ENCODE measurements at places on chromosomes 1 and 21. TPM values are rescaled to one million over a fixed set of nuclear protein-coding genes. Genes with fewer than 3 reads are reported as not detected.

DNA sequence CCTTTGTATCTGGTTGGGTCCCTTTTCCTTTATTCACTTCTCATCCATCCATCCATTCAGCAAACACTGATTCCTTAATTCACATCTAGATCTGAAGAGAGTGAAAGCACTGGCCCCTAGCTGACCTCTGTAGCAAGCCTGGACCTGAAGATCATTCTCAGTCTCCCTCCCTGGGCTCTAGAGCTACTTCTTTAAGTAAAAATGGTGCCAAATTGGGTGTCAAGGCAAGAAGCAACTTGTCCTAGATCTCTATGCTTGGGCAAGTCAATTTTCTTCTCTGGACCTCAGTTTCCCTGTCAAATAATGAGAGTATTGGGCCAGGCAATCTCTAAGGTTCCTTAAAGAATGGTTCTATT is 36.1 kb downstream of the PLXNA2 start:
- no peak for DNase-seq
- no peak overlapping the region for H3K4me3 ChIP-seq
- H3K27ac ChIP-seq = no peak overlapping the region

SPATA21 gene
- 0.80 TPM for total RNA-seq

- peak; percentile 16 for DNase-seq
- no peaks in the 10 kb centered on the region for H3K36me3 ChIP-seq
- H3K27me3 ChIP-seq = peaks cover 63% of the 10 kb centered on the region
- H3K4me3 ChIP-seq = no peak within 1 kb of the TSS
- H3K27ac ChIP-seq = no peak within 1 kb of the TSS
Measured at GRCh38 chr1:2801535-2802291, at the start of gene TTC34. Gene TTC34 (minus strand): TSS chr1:2801693. CDS start chr1:2800827, 866 bp downstream.

GRCh38 chr21:41675574-41675973 is 91.3 kb downstream of the RIPK4 start:
- no peak overlapping the region for H3K4me3 ChIP-seq
- no peak overlapping the region for H3K27ac ChIP-seq
- DNase-seq = no peak

DNA sequence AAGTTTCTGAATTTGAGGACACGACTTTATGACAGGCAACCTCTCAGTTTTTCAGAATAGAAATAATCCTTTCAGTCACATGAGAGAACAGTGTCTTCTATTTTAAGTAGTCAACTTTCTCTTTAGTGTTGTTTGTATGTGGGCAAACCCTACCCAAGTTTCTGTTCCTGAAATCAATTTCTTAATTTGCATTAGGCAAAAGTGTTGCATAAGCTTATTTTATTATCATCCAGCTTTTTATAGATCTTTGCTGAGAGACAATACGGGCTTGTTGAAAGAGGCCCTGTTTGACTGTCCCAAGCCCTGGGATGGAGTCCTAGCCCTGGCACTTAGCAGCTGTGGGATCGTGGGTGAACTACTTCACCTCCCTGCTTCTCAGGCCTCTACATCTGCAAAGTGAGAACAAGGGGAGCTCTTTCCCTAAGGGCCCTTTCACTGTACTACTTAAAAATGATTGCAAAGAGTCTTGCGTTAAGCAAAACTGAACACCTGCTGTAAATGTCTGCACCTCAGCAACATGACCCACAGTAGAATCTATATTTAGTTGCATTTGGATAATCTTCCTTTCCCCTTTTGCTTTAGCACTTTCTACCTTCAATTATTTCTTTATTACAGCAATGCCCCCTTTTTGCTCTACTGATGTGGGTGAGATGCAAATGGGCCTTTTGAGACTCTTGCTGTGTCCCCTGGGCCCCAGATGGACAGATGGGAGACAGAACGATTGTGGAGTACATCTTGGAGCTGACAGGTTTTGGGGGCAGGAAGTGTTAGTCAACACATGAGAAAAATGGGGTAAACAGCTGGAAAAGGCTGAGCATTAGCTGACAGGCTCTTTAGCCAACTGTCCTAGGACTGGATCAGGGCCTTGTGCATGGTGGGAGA is 41.0 kb upstream of the SCAF4 start:
- no peaks in the 10 kb centered on the region for H3K36me3 ChIP-seq
- H3K4me1 ChIP-seq = no peaks in the 10 kb centered on the region
- DNase-seq = no peak
- H3K27me3 ChIP-seq = no peaks in the 10 kb centered on the region
- H3K4me3 ChIP-seq = no peak overlapping the region
- H3K27ac ChIP-seq = no peak overlapping the region

GPR25 gene
- not detected for total RNA-seq

C1QB gene
- total RNA-seq = not detected

GRCh38 chr1:201385299-201385891 is 7.9 kb upstream of the TNNT2 start:
- H3K27me3 ChIP-seq = no peaks in the 10 kb centered on the region
- H3K4me3 ChIP-seq = no peak overlapping the region
- no peaks in the 10 kb centered on the region for H3K4me1 ChIP-seq
